Stimulated activated CD8-positive, alpha-beta memory T cell treated with anti-CD3 and anti-CD28 coated beads, Interleukin-4, amount 100 ng/mL, for 1 hour (primary cell): ENCODE measurements at places on chromosomes 3 and 15.

- no peak for DNase-seq
Measured at GRCh38 chr15:65927545-65927944, 58.3 kb downstream of the RAB11A start.

DNA sequence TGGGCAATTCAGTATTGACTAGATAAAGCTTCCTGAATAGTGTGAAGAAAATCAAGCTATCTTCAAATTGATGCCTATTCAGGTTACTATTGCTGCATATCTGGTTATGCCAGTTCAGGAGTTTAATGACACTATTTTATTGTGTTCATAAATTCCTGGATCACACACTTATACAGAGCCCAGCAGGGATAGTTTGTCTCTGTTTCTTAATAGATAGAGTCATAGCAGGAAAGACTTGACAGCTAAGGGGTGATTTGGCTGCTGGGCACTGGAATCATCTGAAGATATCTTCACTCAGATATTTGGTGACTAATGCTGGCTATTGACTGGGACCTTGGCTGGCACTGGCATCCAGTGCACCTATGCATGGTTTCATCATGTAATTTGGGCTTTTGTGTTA, 187.8 kb downstream of the PYDC2 start:
- DNase-seq: no peak

DNA sequence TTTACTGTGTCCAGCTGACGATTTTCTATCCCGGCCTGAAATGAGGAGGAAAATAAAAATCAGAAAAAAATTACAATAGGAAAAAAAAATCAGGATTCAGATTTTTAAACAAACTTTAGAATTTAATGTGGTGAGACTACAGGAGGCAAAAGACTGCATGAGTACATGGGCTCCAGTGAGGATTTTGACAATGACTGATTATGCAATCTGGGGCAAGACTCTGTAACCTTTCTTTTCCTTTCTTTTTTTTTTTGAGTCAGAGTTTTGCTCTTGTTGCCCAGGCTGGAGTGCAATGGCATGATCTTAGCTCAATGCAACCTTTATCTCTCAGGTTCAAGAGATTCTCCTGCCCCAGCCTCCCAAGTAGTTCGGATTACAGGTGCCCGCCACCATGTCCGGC, 29.9 kb downstream of the SPG11 start:
- DNase-seq: no peak

- no peak for DNase-seq
Measured at GRCh38 chr3:32320080-32320479, 71.6 kb upstream of the CMTM7 start.

DNA sequence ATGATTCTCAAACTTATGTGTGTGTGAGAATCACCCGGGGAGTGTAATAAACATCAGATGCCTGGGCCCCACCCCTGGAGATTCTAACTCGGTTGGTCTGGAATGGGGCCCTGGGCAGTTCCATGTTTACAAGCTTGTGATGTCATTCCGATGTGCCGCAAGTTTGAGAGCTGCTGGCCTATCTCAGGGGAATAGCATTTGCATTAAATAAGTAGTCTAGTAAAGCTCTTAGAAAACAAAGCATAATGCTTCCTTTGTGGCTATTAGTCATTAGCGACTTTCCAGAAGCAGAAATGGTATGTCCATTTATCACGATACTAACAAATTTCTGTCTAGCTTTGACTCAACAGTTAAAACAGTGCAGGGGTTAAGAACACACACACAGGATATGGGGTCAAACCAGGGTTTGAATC, 20.9 kb downstream of the PGBD4 start:
- no peak for DNase-seq

GRCh38 chr3:13852638-13853009, 27.2 kb downstream of the WNT7A start:
- DNase-seq: no peak

GRCh38 chr3:15009167-15009566, 55.9 kb downstream of the MRPS25 start:
- no peak for DNase-seq

DNA sequence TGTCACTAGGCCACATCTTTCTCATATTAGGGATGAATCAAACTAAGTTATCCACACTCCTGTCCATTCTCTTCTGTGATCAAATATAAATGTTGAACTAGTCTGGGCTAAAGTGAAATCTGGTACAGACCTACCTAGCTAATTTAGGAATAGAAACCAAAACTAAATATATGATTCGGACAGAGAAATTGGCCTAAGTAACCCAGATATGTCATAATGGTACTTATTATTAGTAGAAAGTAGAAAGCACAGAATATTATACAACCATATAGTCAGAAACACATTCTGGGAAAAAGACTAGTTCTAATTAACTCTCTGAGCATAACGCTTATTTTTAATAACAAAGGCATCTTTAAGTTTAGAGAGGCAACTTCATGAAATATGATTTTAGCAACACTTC, 389.0 kb downstream of the LSAMP start:
- no peak for DNase-seq

GRCh38 chr3:193488741-193489140, 66.0 kb downstream of the ATP13A4 start:
- DNase-seq: no peak
